Activated CD8-positive, alpha-beta memory T cell treated with anti-CD3 and anti-CD28 coated beads for 4 hours (primary cell): ENCODE measurements at places on chromosomes 1 and 21.

GRCh38 chr21:32198384-32198783 lies 80.5 kb downstream of the MIS18A start:
- DNase-seq: no peak

GRCh38 chr1:40024671-40025070 lies 15.9 kb upstream of the CAP1 start:
- DNase-seq: no peak

- DNase-seq: no peak
Observed at GRCh38 chr1:115432061-115432460, 94.0 kb upstream of the NGF start.

DNA sequence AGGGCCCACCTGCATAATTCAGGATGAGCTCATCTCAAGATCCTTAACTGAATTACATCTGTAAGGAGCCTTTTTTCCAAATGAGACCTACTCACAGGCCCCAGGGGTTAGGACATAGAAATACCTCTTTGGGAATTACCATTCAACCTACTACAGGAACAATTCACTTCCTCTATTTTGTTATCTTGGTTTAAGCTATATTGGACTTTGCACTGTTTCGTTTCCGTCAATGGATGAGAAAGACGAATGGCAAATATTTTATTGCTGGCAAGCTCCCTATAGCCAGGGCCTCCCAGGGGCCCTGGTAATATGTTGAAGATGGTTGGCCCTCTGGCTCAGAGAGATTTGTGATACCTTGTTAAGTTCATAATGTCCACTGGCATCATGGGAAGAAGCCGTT lies 384.2 kb upstream of the DUSP10 start:
- DNase-seq: no peak

DNA sequence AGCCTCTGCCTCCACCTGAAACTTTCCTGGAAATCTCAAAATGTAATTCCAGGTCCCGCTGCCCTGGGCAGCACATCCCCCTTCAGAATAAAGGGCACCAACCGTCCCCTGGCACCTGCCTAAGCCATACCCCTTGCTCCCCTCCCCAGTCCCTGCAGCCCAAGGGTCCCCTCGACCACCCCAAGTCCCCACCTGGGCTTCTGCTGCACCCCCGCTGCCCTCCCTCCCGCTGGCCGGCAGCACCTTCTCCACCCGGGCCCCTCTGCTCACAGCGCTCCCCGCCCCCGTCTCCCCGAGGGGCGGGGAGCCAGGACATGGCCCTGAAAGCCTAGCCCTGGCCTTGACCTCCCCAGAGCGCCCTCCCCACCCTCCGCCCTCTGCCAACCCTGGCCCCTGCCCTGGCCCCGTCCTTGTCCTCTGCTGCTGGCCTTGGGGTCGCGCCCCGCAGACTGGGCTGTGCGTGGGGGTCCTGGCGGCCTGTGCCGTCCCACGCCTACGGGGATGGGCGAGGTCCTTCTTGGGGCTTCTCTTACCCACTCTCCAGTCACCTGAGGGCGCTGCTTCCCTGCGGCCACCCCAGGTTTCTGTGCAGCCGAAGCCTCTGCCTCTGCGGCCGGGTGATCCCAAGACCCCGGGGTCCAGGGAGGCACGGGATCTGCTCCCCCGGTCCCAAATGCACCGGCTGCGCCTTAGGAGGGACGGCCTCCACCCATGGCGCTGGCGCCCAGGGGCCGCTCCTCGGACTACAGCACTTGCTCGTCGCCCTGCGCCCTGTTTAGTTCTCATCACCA lies 41.7 kb downstream of the WDR4 start:
- DNase-seq: no peak

DNA sequence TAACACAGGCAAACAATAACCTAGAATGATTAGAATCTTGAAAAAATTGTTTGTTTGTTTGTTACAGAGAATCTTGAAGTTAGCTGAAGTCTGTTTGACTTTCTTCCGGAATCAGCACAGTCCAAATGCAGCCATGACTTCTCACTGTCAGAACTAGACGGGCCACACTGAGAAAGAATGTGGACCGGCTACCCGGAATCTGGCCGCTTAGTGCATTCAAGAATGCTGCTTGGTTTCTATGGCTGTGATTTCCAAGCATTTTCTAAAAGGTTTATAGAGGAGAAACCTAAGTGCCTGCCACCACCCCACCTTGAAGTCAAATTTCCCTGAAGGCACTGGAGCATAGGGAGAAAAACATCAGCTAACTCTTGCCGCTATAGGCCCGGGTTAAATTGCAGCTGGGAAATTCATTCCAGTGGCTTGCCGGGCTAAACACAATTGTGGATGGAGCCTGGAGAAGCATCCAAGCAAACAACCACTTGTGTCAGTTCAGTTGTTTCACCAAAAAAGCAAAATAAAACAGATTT lies 231.1 kb downstream of the DISC1 start:
- no peak for DNase-seq

- no peak for DNase-seq
Observed at GRCh38 chr1:170155055-170155454, 9.3 kb downstream of the NTMT2 start.

DNA sequence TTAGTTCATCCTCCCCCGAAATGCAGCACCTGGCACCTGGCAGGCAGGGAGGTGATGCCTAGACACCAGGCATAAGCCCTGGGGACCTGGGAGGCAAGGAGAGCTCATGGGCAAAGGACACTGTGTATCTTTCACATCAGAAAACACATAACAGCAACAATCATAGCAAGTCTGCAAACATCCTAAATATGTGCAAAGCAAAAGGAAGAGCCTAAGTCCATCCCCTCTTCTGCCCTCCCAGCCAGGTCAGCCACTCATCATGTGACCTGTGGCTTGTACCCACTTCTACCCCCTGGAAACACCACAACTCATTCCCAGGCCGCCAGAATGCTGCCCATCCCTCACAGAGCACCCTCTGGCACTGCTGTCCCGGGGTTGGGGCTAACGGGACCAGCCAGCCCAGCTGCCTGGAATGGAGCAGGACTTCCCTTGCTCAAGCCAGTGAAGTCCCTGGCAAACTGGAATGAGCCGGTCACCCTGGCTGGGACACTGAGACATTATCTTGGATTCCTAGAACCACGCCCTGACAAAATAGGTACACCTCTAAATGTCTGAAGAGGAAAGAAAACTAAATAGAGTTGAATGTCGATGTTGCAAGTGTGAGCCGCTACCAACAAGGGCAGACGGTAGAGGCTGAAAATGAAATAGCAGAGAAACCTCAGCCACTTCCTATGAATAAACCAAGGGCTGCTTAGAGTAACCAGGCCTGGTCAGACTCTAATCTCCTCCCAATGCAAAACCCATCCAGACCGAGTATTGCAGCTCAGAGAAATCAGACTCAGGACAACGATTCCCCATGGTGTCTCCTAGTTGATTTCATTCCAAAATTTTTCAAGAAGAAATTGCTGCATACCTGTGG lies 29.4 kb downstream of the TMPRSS2 start:
- DNase-seq: no peak

GRCh38 chr1:93239863-93240262 lies 59.3 kb downstream of the CCDC18 start:
- DNase-seq: no peak

- DNase-seq: no peak
Observed at GRCh38 chr1:22045604-22046228, 6.8 kb upstream of the CDC42 start.

GRCh38 chr1:1203561-1204424 lies 2.6 kb downstream of the TNFRSF18 start:
- no peak for DNase-seq

DNA sequence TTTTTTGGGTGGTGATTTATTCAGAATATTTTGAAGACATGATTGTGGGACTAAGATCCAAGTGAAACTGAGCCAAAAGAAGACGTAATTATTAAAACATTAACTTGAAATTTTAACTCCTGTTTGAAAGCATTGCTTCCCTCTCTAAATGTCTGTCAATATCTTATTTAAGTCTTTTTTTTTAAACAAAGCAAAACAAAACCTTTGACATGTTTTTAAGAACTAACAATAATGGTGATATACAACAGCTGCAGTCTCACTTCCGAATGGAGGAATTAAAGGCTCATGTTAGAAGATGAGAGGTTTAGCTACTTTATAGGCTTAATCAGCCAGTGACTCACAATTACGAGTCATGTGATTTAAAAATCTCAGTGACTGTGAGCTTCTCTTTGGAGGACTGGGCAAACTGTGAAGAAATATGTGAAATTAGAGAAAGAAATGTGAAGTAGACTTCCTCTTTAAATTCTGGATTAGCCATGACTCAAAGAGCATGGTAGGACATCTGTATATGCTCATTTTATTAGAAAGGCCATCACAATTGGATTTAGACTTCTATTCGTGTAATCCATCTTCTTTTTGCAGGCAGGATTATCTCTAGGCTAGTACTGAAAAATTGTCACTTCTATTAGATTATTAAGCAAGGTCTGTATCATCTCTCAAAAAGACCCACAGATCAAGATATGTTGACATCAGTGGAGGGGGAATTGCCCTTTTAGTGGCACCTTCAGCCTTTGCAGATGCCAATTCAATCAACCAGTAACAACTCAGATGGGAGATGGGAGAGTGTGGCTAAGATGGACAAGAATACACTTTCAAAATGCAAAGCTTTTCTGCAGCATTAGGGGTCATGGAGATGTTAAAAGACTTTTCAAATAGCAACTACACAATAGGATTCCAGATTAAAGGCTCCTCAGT lies 28.7 kb downstream of the KCNA3 start:
- no peak for DNase-seq

DNA sequence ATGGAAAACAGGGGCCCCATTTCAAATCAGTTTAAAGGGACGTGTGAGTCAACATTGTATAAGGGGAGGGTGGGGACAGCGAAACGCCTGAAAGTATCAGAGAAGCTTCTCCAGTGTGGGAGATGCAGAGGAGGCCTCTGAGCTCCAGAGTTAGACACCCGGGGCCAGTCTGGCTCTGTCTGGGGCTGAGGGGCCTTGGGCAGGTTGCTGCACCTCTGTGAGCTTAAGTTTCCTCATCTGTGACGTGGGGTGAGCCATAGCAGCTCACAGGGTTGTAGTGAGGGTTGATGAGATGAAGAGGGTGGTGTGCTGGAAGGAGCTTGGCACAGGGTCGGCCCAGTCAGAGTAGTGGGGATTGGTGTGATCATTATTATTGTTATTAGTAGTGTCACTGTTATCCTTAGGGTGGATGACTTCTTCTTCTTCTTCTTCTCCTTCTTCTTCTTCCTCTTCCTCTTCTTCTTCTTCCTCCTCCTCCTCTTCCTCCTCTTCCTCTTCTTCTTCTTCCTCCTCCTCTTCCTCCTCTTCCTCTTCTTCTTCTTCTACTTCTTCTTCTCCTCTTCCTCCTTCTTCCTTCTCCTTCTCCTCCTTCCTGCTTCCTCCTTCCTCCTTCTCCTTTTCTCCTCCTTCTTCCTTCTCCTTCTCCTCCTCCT lies 282.0 kb downstream of the PTPRU start:
- no peak for DNase-seq

DNA sequence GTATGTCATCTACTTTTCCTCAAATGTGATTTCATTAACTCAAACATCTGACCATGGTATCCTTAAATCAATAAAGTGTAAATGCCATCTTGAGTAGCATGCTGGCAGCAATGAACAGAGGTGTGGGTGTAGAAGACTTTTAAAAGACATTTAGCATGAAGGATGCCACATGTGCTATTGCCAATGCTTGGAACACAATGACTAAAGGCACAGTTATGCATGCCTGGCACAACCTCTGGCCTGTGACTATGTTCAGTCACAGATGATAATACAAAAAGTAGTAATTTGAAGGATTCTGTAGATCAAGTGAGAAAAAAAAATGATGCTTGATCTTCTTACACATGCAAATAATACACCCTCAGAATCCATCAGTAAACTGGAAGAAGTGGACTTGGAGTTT lies 938.9 kb upstream of the ADGRL4 start:
- no peak for DNase-seq

- DNase-seq: no peak
Observed at GRCh38 chr1:206517784-206518183, 10.5 kb downstream of the RASSF5 start.

DNA sequence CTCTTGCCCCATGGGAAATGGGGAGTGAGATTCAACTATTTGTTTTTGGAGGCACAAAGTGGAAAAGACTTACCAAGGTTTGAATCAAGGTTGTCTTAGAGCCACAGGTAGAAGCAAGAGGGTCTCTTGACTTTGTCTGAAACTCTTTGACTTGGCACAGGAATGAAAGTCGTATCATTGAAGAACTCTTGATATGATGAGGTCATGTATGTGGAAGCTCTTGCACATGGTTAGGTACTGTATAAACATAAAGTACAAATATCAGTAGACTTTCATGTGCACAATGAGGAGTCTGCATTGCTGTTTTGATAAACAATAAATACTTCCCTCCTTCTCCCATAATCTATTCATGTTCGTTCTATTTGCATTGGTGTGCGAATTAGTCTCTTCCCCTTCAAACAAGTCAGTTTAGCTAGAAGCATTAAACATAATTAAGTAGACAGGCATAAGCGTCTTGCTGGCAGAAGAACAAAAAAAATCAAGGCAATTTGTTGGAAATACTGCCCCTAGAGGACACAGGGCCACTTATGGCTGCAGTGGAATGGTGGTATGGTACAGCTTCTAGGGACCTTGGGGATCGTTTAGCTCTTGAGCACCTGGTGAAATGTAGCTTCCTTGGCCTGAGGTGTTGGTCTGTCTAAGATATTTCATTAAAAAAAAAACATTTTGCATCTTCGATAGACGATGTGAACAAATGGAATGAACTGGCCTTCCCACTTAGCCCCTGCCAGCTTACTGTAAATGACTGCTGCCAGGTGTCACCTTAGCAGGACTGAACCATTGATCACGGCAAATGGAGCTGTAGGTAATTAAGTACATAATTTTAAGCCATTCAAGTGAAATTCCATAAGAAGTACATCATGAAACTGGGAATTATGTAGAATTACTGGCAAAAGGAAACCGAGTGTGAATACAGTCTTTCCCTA lies 218.0 kb upstream of the GALNT2 start:
- no peak for DNase-seq

- DNase-seq: no peak
Observed at GRCh38 chr1:21732664-21733063, 50.3 kb downstream of the USP48 start.

GRCh38 chr1:53409695-53410094 lies 49.5 kb upstream of the DMRTB1 start:
- no peak for DNase-seq

- no peak for DNase-seq
Observed at GRCh38 chr1:219542828-219543518, 69.9 kb downstream of the ZC3H11B start.

GRCh38 chr1:71303617-71304041 lies 222.8 kb upstream of the ZRANB2 start:
- DNase-seq: no peak

GRCh38 chr21:44399151-44399954 lies 45.9 kb downstream of the TRPM2 start:
- DNase-seq: no peak
